ENCODE measurements at places on chromosomes 16 and 17. TPM values are rescaled to one million over a fixed set of nuclear protein-coding genes. Genes with fewer than 3 reads are reported as not detected.
A peak's percentile ranks its signal among the peaks of the same experiment; 100 is the strongest.

P2RX5 gene
- total RNA-seq = 0.61 TPM

DNA sequence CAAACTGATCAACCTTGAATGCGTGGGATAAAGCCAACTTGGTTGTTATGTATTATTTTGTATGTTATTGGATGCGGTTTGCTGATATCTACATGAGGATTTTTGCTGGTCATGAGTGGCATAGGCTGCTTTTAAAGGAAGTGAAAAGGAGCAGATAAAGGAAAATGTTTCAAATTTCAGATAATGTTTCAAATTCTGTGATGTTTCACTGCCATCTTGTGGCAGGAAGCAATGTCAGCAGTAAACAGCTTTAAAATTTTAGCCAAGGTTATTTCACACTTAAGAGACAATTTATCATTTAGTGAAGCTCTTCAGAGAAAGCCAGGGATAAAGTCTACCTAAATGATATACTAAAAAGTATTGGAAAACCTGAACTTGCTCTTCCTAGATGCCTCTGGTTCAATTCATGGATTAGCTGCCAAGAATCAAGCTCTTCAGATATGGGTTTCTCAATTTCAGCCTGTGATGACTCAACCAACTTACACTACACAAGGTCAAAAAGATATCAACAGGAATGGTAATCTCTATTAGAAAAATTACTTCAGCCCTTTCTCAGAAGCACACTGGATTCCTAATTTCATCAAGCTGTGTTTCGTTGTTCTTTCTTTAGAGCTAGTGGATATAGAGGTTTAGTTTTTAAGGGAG, 136.0 kb upstream of the C17orf78 start:
- peaks cover 2% of the 10 kb centered on the region for H3K4me1 ChIP-seq
- no peaks in the 10 kb centered on the region for H3K27me3 ChIP-seq
- H3K4me3 ChIP-seq = no peak overlapping the region
- no peak overlapping the region for H3K27ac ChIP-seq
- no peak for DNase-seq

- no peak overlapping the region for H3K27ac ChIP-seq
- H3K4me1 ChIP-seq = peaks cover 3% of the 10 kb centered on the region
- DNase-seq = no peak
- no peak overlapping the region for H3K4me3 ChIP-seq
- no peaks in the 10 kb centered on the region for H3K27me3 ChIP-seq
Observed at GRCh38 chr17:17472333-17472920, 4.4 kb upstream of the MED9 start.

- no peak for DNase-seq
- no peak overlapping the region for H3K27ac ChIP-seq
- no peak overlapping the region for H3K4me3 ChIP-seq
- H3K36me3 ChIP-seq = no peaks in the 10 kb centered on the region
- no peaks in the 10 kb centered on the region for H3K27me3 ChIP-seq
- H3K4me1 ChIP-seq = peaks cover 8% of the 10 kb centered on the region
Observed at GRCh38 chr16:84916850-84917249, 94.5 kb downstream of the ZDHHC7 start.

GRCh38 chr16:29710227-29711219, 31.5 kb downstream of the QPRT start:
- no peak for DNase-seq
- no peaks in the 10 kb centered on the region for H3K4me1 ChIP-seq
- no peaks in the 10 kb centered on the region for H3K27me3 ChIP-seq
- H3K27ac ChIP-seq = no peak overlapping the region

- peak overlapping the region; percentile 26 for H3K4me3 ChIP-seq
- H3K27me3 ChIP-seq = no peaks in the 10 kb centered on the region
- peaks cover 4% of the 10 kb centered on the region for H3K4me1 ChIP-seq
- DNase-seq = no peak
- H3K36me3 ChIP-seq = no peaks in the 10 kb centered on the region
Observed at GRCh38 chr16:66426112-66427035, 721 bp upstream of the BEAN1 start.

DNA sequence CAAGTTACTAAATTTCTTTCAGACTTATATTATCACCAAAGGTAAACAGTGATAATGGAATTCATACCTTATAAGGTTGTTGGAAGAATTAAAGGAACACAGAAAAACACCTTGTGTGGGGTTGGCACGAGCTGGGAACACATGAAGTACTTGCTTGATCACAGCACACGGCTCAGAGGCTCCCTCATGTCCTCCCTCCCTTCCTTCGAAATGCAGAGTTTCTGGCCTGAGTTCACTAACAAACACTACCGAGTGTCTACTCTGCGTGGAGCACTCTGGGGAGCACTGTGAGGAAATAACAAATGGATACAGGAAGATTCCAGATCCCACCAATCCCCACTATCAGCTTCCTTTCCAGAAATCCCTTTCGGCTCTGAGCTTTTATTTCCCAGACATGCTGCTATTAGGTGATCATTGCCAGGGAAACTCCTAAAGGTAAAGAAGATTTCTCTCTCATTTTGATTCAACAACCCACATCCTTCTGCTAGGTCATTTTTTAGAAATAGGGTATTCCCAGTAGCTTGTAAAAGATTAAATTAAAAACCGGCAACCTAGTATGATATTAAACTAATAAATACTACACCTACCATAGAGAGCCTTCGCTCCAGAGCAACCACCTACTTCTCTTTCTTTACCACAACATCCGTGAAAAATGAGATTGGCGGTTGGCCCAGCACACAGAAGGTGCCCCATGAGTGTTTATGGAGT, 6.1 kb upstream of the HNF1B start:
- no peak overlapping the region for H3K4me3 ChIP-seq
- no peaks in the 10 kb centered on the region for H3K27me3 ChIP-seq
- no peaks in the 10 kb centered on the region for H3K36me3 ChIP-seq

GRCh38 chr17:35560703-35561102, at the start of gene SLFN14:
Gene SLFN14, minus strand, starts transcription at chr17:35560819. Its CDS starts 2,757 bp downstream, at chr17:35558062.
- no peak within 1 kb of the TSS for H3K4me3 ChIP-seq
- H3K36me3 ChIP-seq = no peaks in the 10 kb centered on the region
- H3K27ac ChIP-seq = no peak within 1 kb of the TSS
- DNase-seq = no peak
- no peaks in the 10 kb centered on the region for H3K4me1 ChIP-seq
- H3K27me3 ChIP-seq = no peaks in the 10 kb centered on the region

DNA sequence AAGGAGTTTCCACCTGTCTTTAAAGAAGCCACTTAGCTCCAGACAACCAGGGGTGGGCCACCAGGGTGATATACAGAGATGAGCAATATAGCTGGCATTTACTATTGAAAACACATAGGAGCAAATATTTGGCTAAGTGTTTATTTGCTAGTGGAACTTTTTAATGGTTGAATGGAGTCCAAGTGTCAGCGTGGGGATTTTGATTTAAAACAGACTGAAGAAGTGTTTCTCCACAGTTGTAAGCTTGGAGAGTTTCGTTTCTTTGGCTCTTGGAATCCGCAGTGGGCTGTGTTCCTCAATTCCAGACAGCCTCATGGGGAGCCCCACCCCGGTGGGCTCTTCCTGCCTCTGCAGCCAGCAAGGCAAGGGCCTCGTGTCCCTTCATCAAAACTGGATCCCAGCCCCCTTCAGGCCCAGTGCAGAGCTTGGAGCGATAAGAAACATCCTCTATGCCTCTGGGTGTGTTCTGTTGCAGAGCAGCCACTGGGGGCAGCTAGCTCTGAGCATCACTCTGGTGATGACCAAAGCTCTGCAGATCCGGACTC, 36.1 kb downstream of the NOG start:
- no peak overlapping the region for H3K4me3 ChIP-seq
- H3K4me1 ChIP-seq = no peaks in the 10 kb centered on the region
- no peak overlapping the region for H3K27ac ChIP-seq
- H3K36me3 ChIP-seq = no peaks in the 10 kb centered on the region
- no peak for DNase-seq
- no peaks in the 10 kb centered on the region for H3K27me3 ChIP-seq

All from ovary (tissue), 10 donors.